ENCODE measurements at places on chromosomes 2 and 18.

GRCh38 chr2:28357055-28357454 lies 35.6 kb upstream of the FOSL2 start:
- ATAC-seq: no peak

GRCh38 chr2:84880645-84881521 lies at the start of gene TRABD2A:
TRABD2A (minus strand) TSS chr2:84881084; CDS start chr2:84881039, 45 bp downstream.
- ATAC-seq: peak; percentile 52

GRCh38 chr2:85674417-85674816 lies 6.4 kb upstream of the SFTPB start:
- ATAC-seq: no peak

DNA sequence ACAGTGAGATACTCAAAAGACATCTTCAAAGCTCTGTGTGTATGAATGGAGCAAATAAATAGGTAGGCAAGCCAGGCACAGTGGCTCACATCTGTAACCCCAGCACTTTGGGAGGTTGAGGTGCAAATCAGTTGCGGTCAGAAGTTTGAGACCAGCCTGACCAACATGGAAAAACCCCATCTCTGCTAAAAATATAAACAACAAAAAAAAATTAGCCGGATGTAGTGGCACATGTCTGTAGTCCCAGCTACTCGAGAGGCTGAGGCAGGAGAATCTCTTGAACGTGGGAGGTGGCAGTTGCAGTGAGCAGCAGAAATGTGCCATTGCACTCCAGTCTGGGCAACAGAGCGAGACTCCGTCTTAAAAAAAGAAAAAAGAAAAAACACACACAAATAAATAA lies 945.1 kb upstream of the PIK3C3 start:
- no peak for ATAC-seq

DNA sequence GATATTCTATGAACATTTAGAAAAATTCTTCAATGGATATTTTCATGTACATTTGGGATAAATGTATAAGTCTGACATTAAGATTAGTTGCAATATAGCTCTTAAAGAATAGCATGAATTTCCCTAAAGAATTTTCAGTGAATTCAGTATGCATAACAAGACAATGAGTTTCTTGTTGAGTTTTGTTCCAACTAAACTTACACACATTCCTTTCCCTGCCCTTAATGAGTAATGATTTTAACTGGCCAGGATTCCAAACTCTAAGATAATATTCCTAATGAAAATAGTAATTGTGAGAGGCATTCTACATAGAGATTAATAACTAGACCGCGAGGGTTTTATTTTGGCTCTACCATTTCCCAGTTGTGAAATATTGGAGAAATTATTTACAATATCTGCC lies 390.3 kb upstream of the GALNT5 start:
- no peak for ATAC-seq

- ATAC-seq: no peak
These were observed 94.8 kb upstream of the LTBP1 start for GRCh38 chr2:32851777-32852439.

DNA sequence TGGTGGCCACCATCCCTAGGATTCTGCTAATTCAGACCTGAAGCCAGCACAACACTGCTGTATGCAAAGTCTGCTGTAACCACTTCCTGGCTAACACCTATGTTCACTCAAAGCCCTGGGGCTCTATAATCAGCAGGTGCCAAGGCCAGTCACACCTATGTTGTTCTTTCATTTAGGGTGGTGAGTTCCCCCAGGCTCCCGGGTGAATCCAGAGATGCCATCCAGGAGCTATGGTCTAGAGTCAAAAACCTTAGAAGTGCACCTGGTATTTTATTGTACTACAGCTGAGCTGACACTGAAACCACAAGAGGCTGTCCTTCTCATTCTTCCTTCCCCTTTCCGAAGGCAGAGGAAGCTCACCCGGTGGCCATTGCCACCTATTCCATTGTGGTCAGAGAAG lies 46.2 kb upstream of the CCDC141 start:
- ATAC-seq: peak; percentile 45

DNA sequence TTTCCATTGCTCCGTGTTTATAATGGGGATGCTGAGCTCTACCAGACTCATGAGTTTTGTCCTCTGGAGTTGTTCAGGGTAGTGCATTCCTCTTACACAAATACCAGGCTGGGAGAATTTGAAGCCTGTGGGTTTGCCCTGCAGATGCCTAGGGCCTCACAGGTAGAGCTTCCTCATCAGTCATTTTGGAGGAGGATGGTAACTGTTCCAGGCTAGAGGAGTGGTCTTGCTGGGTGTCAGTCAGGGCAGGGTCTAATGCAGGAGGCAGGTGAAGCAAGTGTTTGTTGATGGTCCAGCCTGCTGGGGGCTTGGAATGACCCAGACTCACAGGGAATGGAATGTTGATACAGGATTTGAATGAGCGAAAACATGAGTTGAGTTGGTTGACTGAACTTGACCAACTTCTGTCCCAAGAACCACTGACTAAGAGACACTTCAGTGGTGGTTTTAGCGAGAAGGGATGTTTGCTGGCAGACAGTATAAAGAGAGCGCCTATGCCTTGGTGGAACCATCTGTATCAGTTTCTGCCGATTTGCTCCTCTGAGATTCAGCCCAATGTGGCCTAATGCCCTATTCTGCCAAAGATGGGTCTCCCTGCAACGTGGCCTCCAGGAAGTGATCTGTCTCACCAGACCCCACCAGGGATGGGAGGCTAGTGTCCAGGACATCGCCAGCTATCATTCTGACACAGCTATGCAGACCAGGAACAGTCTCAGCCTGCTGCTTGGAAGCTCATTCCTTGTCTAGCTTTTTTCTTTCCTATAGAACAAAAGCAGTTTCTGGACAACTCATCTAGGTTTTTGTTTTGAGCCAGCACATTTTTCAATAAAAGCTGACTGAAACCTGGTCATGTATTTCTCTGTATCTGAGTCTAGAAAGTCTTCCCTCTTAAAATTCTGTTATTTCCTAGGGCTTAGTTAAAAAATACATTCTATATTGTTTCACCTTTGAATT lies 9.3 kb downstream of the IL1R2 start:
- peak; percentile 54 for ATAC-seq

GRCh38 chr2:120404274-120404673 lies 58.3 kb downstream of the INHBB start:
- ATAC-seq: no peak

GRCh38 chr2:85243101-85244072 lies 84.4 kb downstream of the TGOLN2 start:
- ATAC-seq: peak; percentile 46

DNA sequence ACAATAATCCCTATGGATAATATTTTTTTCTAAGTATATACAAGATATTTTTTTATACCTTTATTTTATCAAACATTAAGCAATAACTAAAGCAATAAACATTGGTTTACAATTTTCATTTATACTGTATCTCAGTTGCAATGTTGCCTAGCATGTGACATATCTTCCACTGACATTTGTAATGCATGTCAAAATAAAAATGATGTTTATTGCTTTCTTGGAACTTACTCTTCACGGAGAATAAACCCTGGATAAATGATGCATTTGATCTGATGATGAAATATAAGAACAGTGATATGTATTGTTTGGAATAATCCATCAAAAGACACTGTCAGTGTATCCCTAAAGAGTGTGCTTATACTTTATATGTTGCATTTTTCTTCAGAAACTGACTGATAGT lies 135.7 kb downstream of the SPAG16 start:
- no peak for ATAC-seq

DNA sequence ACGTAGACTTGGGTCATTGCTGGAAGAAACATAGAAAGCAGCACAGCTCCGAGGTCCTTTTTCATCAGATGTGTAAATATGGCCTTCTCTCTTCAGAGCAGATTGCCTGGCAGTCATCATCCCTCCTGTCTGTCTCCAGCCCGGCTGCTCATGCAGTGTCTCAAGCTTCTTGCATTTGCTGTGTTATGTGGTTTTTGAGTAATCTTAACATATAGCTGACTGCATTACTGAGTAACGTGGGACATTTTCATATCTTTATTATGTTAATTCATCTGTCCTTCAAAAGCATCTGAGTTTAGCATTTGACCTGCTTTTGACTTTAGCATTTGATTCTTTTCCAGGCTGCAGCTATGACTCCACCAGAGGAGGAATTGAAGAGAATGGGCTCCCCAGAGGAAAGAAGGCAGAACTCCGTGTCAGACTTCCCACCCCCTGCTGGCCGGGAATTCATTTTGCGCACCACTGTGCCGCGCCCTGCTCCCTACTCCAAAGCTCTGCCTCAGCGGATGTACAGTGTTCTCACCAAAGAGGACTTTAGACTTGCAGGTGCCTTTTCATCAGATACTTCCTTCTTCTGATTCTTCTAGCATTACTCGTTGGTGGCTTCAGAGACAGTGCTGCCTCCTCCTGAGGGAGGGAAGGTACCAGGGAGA lies 116.2 kb downstream of the RAB3GAP1 start:
- ATAC-seq: no peak

- ATAC-seq: no peak
These were observed 128.7 kb downstream of the MEP1B start for GRCh38 chr18:32318581-32318980.

DNA sequence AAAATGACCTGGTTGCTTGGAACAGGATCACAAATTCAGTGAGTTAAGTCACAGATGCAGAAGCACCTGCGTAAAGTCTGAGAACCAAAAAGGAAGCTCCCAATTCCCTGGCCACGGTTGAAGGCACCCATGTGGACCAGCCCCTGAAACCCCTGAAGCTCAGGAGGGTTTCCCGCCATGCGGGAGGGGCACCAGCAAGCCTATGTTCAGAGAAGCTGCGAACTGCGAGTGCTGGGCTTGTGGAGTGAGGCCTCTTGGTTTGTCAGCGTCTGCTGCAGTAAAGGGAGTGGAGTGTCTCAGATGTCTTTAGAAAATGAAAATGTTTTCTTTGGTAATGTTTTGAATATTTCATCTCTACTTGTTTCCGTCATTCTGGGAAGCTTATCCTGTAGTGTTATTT lies 16.1 kb upstream of the ACKR3 start:
- peak; percentile 36 for ATAC-seq

DNA sequence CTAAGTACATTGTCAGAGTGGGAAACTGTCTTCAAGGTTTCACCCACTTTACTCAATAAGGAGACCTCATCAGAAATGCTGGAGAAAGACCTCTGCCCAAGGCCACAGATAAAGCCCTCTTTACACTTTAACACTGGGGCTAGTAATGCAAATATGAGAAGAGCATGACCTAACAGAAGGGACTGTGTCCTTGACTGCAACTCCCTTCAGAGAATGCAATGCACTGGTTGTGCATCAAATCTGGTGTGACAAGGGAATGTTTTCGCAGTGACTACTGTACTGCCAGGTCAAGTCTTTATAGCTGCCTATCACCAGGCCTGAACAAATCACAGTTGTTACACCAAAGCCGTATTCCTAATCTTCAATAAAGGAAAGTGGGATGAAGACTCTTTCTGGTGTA lies 28.6 kb downstream of the CDH19 start:
- no peak for ATAC-seq

- ATAC-seq: no peak
These were observed 485.7 kb downstream of the THSD7B start for GRCh38 chr2:137251045-137251444.

DNA sequence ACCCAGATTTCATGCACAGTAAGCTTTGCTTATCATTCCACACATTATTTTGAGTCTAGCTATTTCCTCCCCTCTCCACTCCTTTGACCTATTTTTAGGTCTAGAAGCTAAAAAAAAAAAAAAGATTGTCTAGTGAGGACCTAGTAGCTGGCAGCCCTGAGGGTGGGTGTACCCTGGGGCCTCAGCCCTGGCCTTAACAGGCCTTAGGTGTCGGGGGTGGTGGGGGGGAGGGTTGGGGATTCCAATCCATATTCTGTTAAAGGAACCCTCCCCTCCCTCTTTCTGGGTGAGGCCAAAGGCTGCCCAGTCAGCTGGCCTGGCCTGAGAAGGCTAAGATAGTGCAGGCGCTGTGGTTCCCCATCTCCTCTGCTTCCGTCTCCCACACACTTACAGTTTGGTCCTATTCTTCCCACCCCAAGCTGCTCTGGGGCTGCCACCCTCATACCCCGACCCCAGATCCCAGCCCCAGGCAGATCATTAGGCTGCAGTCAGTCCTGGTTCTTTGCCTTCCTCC lies 65.5 kb upstream of the HK2 start:
- no peak for ATAC-seq

DNA sequence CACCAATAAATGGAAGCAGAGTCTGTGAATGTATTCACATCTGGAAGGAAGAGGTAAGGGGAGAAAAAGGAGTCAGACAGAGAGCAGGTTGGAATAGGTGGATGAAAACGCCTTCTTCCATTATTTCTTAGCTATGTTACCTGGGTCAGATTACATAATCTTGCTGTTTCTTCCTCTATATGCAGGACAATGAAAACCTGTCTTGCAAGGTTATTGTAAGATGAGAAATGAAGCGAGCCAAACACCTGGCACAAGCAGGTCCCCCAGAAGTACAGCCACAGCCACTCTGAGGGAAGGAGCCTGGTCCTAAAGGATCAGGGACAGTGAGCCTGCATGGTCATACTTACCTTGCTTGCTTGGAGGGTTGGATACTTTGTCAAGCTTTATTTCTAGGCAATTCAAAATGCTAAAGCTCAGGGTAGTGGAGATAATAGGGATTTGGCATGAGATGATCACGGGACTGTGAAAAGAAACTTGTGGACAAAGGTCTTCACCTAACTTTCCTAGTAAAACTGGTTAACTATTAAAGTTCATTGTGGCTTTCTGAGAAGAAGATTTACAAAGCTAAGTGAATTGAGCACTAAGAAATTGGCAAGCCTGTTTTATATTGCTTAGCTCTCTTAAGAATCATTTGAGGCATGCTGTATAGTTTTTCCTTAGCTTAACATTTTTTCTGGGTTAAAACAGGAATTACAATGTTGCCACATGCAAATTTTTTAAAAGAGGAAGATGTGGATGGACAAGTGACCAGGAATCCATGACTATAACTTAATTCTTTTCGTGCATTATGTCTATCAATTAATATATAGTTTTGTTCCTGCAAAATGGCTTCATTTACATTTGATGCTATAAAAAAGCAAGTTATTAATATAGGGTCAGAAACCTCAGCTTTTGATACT lies 15.7 kb upstream of the PLA2R1 start:
- no peak for ATAC-seq

DNA sequence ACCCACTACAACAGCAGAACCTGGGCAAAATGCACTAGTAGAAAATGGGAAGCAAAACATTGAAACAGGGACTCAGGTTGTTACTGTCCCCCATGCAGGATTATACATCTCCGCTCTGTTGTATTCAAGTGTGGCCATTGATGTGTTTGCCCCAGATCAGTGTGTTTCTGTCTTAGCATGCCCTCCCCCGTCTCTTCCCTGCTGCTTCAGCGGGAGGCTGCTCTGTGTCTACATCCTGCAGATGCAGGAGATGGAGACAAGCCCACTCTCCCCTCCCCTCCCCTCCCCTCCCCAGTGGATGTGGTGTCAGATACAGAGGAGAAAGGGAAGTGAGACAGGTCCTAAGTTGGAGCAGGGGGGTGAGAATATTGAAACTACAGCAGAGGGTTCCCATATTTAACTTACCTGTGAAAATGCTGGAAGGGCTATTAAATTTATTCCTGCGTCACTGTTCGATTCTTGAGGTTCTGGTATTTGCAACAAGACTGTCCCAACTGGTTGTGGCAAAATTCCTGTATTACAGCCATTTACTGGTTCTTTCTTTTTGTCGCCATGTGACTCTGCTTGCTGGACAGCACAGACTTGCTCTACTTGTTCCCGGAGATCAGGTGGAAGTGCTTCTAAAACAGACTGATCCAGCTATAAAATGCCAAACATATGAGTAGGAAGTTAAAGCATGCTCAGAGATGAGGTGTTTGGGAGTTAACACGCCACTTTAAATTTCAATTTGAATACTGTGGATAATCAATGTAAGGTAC lies 67.0 kb downstream of the EIF5B start:
- ATAC-seq: no peak
